ENCODE measurements at places on chromosomes 3 and 15. TPM values are rescaled to one million over a fixed set of nuclear protein-coding genes. Genes with fewer than 3 reads are reported as not detected.

GRCh38 chr15:66798426-66799061 is 96.5 kb downstream of the SMAD6 start:
- no peak for DNase-seq

- DNase-seq: no peak
These were observed 20.3 kb downstream of the TKT start for GRCh38 chr3:53235545-53235944.

DNA sequence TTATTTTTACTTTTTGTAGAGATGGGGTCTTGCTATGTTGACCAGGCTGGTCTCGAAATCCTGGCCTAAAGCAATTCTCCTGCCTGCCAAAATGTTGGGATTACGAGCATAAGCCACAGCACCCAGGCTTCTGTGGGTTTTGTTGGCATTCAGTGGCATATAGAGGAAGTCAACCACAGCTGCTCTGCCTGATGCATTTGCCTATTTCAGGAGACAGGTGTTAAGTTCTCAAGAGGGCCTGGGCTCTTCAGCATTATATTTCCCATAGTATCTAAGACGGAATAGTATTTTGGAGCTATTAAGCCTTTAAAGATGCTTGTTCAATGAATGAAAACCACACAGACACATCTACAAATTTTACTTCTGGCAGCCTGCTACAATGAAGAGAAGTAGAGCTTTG is 73.5 kb upstream of the CSPG5 start:
- DNase-seq: no peak

The GADL1 gene
- not detected for total RNA-seq
